ENCODE measurements at places on chromosomes 2 and 18. TPM values are rescaled to one million over a fixed set of nuclear protein-coding genes. Genes with fewer than 3 reads are reported as not detected.

CYP26B1 gene
- 12.9 TPM for total RNA-seq

DUSP19 gene
- 8.1 TPM for total RNA-seq

GRCh38 chr2:28663359-28663758 is 88.3 kb upstream of the PPP1CB start:
- peak; percentile 16 for DNase-seq

DNA sequence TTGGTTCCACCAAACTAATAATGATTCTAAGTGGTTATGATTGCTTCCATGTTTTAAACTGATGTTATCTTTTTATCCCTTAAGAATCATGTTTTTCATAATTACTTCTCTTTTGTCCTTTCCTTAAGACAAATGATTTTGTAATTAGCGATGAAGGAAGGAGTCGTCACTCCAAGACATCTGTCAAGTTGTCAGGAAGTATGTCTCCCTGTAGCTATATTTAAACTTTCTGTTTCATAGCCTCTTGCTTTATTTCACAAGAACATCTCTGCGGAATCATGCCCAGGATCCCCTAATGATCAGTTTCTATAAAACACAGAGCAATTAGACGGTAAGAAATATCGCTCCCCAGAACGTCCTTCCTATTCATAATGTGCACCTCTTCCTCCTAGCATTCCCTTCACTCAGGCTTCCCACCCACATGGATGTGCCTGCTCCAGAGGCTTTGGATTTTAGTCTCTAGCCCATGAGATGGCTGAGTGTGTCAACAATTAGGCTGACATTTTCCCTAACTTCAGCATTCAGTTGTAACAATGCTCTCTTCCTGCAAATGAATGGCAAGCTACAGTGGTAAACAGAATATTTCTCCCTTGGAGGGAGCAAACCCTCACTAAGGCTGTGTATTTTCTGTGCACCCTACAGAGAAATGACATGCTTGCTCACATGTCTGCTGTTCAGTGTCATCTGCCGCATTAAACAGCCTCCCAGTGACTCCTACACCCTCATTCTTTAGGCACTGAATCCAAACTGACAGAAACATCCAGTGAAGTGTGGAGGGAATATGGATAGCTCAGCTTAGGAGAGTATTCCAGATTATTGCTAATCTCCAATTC is 879.6 kb upstream of the CELF4 start:
- no peak for DNase-seq

Measured in aorta (tissue), 5 donors.